ENCODE measurements at places on chromosomes 16 and 17.

- peak; percentile 88 for DNase-seq
Observed at GRCh38 chr16:29805232-29806098, 864 bp upstream of the MAZ start.

DNA sequence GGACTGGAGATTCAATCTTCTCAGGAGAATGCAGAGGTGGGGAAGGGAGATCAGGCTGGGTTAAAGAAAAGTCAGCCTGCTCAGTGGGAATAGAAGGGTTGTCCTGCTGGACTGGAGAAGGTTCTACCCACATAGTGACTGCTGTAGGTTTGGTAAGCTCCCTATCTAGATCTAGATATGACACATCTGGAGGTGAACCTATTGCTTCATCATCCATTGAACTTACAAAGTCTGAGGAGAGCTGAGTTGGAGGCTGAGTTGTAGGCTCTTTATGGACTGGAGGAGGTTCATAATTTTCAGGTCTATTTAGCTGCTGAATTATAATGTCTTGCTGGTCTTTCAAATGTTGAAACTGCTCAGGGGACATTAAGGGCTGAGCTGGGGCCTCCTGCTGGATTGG lies 46.0 kb upstream of the NF1 start:
- DNase-seq, result peak; percentile 18

DNA sequence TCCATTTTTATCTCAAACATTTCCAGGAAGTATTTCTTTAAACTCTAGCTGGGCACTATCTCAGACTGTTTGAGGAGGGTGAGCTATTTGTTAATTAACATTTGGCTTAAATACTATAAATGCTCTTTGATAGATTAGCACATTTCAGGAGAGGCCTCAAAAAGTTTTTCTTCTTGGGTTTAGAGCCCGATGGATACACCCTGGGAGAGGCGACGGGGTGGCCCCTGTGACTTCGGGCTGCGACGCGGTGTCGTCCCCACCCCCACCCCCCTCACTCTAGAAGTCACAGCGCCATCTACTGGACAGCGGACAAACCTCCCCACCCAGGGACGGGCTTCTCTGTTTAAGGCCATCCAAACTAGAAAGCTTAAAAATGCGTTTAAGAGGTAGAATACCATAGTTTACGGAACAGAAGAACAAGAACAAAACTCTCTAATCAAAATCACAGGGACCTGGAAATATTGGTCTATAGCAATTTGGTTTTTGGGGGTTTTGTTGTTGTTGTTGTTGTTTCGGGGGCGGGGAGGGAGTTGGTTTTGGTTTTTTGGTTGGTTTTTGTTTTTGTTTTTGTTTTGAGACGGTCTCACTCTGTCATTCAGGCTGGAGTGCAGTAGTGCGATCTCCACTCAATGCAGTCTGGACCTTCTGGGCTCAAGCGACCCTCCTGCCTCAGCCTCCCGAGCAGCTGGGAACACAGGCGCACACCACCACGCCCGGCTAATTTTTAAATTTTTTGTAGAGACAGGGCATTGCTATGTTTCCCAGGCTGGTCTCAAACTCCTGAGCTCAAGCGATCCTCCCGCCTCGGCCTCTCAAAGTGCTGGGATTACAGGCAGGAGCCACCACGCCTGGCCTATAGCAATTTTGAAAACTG lies 254.4 kb downstream of the C16orf95 start:
- no peak for DNase-seq

DNA sequence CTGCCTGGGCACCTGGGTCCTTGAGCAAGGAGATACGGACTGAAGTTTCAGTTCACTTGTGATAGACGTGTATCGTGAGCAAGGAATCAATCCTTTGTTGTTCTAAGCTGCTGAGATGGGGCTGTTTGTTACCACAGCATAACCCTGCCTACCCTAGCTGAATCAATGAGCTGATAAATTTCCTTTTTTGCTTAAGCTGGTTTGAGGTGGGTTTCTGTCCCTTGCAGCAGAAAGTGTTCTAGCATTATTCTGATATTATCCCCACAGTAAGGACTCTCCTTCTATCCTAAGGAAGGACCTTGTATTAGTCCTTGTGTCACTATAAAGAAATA lies 51.5 kb downstream of the IL21R start:
- DNase-seq, result no peak

GRCh38 chr17:74011966-74012365 lies 191.5 kb upstream of the RPL38 start:
- no peak for DNase-seq

DNA sequence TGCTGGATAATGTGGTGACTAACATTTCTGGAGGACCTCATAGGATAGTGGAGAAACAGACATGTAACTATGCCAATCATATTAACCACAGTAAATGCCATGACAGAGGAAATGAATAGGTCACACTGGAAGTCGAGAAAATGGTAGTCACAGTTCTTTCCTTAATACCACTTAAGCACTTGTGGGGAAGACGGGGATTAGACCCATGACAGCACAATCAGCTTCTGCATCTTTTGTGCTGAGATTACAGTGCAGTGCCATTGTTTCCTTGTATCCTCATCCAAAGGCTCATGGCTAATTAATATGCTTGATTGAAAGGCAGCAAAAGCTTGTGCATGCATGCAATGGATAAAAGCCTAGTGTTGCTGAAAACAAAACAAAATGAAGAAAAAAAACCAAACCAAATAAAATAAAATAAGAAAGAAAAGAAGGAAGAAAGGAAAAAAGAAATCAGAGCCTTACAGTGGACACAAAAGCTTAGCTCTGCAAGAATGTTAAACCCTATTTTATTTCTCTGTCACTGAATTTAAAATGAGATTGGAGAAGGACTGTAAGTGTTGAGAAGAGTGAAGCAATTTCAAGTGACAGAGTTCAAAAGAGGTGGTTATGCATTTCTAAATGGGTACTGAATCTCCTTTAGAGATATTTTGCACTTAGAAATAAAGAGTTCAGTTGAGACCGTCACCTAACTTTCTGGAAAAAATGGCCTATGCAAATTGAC lies 1011.9 kb downstream of the CDH8 start:
- no peak for DNase-seq

DNA sequence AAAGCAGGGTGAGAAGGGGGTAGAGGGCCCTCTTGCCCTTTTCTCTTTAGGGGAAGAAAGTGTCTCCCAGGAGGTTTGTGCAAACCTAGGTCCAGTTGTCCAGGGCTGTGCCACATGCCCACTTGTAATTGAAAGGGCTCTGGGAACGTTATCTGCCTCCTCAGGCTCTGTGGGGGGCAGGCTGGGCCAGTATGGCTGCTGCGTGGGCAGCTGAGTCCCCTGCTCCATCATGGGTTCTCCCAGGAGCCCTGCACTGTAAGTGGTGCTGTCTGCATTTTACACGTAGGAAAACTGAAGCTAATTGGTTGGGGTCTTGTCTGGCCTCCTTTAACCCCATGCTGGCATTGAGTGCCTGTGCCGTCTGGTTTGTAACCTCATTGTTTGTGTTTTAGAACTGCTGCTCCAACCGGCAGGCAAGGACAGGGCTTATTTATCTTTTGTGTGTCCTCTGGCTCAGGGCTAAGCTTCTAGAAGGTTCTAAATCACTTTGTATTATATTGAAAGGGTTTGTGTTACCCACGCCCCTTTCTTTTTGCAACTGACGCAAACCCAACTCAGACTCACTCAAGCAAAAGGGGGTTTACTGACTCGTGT lies 117.7 kb upstream of the CIBAR2 start:
- no peak for DNase-seq

- no peak for DNase-seq
Observed at GRCh38 chr16:52549011-52549692, 2.2 kb upstream of the TOX3 start.

GRCh38 chr16:8634991-8635736 lies 13.7 kb downstream of the METTL22 start:
- no peak for DNase-seq

DNA sequence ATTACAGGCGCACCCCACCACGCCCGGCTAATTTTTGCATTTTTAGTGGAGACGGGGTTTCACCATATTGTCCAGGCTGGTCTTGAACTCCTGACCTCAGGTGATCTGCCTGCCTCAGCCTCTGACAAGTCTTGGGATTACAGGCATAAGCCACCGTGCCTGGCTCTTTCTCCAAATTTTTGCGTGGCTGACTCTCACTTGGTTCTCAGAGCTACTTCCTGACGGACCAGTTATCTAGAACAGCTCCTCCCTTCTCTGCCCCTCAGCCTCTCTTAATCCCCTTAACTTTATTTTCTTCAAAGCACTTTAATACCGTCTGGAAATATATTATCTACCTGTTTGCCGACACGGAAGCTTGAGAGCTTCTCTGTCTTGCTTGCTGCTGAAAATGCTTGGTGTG lies 4.2 kb downstream of the YPEL2 start:
- DNase-seq, result no peak

DNA sequence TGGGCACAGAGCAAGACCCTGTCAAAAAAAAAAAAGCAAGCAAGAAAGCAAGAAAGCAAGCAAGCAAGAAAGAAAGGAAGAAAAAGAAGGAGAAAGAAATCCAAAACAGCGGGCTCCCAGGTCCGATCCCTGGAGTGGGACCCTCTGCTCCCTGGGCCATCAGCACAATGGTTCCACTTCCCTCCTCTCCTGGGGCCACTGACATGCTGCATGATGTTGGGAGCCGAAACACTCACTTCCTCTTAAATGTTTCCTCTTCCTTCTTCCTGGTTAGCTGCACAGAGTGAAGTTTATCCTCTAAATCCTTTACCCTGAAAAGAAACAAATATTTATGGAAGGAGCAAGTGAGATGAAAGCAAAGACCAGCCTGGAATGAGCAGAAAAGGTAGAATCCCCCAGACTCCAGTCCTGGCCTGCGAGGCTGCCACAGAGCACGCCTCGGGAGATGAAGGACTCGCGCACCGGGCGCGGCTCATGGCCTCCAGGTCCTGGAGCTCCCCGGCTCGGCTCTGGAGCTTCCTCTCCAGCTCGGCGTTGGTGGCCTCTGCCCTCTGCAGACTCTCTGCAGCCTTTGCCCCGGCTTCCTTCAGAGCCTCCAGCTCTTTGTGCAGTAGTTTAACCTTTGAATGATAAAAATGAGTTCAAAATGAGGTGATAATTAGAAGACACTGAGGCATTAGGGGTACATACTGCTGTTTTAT lies 19.0 kb downstream of the CCDC57 start:
- no peak for DNase-seq

DNA sequence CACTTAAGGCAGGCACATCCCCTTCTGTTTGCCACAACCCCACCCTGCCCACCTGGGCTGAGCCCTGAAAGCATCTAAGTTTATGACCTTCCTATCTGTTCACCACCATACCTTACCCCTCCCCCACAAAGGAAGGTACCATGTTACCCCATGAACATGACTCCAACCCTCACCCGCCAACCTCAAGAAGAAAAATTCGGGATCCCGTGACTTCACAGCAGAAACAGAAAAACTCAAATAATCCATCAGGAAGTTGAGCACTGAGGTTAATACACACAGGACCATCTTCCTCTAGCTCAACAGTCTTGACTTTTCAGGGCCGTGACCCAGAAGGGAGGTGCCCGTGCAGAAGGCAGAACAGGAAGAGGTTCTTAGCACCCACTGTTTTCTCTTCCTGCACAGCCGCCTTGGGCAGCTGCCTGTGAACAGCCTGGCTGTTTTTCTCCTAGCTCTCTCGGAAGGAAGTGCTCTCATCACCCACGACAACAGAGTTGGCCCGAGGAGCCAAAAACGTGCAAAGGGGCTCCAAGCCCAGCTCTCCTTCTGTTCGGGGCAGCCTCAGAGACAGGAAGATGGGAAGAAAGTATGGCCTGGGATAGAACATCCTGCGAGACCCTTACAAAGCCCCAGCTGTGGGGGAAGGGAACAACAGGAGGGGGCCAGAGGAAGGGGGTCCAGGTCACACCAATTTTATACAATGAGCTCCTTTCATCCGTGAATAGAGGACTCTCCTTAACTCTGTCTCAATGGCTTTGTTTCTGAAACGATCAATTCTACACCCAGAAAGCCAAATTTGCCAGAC lies 101.1 kb downstream of the XYLT1 start:
- DNase-seq, result no peak

GRCh38 chr17:27413315-27413714 lies 42.9 kb upstream of the KSR1 start:
- no peak for DNase-seq

- DNase-seq, result no peak
Observed at GRCh38 chr17:70329721-70330120, 160.4 kb downstream of the KCNJ2 start.

GRCh38 chr16:87344931-87345631 lies 27.9 kb upstream of the C16orf95 start:
- no peak for DNase-seq

DNA sequence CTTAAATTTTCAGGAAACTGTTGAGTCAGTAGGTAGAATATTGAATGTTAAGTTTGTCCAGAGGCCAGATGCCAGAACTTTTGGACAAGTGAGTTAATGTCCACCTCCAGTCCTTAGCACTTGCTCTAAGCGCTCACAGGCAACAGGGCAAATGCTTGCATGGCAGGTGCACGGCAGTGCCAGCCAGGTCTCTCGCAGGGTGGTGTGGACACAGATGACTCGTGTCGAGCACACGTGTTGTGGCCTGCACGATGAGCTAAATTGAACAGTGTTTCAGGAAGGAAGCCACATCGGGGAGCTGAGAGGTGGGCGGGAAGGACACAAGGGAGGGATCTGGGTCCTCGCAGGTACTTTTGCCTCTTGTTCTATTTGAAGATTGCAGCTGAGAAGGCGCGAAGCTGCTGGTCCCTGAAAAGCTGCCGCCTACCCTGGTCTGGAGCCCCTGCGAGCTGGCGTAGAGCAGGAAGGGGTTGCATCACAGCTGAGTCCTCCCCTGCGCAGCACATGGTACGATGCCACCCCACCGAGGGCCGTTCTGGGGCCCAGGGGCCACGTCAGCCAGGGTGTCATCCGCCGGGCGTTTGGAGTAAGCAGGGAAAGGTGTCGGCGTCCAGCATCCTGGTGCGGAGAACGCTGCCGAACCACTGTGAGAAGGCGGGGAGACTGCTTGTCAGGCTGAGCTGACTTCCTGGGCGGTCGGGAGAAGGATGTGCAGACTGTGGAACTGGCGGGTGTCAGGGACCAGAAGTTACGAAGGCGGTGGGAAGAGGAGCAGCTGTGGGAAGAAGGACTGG lies 6.3 kb downstream of the RAB40C start:
- no peak for DNase-seq

- no peak for DNase-seq
Observed at GRCh38 chr17:68239632-68240366, 8.0 kb upstream of the AMZ2 start.

- DNase-seq, result no peak
Observed at GRCh38 chr16:35140293-35140986, 1681.0 kb downstream of the TP53TG3F start.

GRCh38 chr17:63626551-63627180 lies 4.4 kb downstream of the MAP3K3 start:
- DNase-seq, result no peak

GRCh38 chr16:84518804-84519341 lies 14.4 kb upstream of the MEAK7 start:
- no peak for DNase-seq

DNA sequence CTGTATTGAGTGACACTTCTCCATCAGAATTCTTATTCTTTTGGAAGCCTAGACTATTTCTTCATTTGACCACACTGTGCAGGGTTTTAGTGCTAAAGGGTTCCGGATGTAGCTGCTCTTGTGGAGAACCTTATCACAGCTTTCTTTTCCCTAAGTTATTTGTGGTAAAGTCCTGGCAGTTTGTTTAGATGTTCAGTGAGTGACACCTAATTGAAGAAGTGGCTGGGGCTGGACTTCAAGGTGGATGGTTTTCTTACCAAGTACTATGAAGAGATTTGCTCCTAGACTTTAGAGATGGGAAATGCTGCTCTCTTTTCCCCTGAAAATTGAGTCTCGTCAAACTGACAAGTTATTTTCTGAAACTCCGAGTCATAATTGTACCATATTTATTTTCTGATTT lies 144.0 kb upstream of the TBX2 start:
- no peak for DNase-seq

GRCh38 chr16:11236461-11237254 lies 19.3 kb downstream of the SOCS1 start:
- no peak for DNase-seq
